ENCODE measurements at places on chromosomes 5 and 9.

DNA sequence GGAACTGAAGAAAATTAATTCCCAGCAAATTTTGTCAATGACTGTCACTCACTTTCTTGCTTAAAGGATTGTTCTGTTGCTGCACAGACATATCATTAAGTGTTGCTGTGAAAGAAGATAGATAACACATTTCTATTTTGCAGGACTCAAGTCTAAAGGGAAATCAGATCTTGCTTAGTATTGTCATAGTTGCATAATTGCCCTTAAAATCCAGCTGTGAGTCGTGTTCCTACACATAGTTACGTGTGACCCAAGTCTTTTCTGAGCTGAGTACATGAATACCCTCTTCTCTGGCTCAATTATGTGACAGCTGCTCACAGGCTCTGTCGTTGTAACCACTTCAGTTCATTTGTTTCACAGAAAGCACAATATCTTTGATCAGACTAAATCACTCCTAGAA, 390.8 kb downstream of the DTWD2 start:
- no peak for DNase-seq

- no peak for DNase-seq
Observed at GRCh38 chr5:151267491-151268260, 14.7 kb downstream of the GM2A start.

GRCh38 chr5:142811866-142812557, 41.8 kb downstream of the ARHGAP26 start:
- no peak for DNase-seq

DNA sequence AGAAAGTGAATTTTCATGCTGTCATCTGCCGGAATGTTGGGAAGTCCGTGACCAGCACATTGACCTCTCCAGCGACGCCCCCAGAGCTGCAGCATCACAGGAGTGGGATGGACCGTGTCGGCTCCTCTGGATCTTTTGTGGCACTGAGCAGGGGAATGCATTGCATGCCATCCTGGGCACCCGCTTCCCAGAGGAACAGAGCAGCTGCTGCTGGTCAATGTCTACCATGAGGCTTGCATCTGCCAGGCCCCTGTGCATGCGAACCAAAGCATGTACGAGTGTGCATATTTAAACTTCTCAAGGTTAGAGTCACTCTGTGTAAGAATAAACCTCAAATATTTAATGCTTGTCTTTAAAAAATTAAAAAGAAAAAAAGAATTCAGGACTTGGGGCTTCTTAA, 414.8 kb downstream of the GADD45G start:
- peak; percentile 46 for DNase-seq

DNA sequence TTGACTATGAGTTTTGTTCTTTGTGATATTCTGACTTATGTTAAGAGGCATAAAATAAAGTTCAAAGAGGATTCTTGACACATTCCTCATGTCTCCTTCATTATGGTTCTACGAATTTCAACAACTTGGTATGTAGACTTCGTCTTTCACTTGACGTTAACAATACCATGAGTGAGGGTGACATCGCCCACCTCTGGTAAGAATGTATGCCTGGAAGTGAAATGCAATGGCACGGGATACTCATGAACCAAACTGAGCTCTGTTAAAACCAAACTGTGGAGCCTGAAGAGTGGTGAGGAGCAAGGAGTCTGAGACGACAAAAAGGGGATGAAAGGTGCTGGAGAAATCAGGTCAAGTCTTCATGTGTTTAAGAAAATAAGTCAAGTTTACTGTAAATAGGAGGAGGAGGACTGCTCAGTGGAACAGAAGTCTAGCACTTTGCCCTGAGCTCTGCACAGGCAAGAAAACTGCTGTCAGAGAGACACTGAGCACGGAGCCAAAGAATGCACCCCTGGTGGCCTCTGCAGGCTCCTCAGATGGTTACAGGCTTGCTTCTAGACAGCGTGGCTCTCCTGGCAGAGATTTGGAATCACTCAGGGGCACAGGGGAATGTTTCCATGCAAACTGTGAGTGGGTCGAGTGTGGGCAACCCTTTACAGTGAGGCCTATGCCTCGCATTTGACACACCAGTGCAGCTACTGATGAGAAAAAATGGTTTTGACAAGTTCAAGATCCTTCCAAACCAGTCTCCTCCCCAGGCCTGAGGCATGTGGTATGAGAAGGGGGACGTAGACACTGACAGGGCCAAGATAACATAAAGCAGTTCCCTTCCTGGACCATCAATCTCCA, 470.1 kb downstream of the IRX1 start:
- DNase-seq: no peak

DNA sequence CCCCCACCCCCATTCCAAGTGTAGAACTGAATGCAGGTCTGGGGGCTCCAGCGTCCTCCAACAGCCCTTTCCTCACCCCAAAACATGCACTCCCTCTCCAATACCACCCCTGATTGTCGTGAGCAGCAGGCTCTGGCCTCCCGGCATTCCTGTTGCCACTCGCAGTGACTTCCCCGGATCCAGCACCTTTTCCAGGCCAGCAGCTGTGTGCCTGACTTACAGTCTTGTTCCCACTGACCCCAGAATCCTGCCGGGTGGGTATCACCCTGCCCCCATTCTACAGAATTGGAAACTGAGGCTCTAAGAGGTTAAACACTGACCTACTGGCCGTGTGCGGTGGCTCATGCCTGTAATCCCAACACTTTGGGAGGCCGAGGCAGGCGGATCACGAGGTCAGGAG, 127.2 kb downstream of the OLFM1 start:
- no peak for DNase-seq
